Breast epithelium (tissue), 4 donors: ENCODE measurements at places on chromosomes 1 and 21.

DNA sequence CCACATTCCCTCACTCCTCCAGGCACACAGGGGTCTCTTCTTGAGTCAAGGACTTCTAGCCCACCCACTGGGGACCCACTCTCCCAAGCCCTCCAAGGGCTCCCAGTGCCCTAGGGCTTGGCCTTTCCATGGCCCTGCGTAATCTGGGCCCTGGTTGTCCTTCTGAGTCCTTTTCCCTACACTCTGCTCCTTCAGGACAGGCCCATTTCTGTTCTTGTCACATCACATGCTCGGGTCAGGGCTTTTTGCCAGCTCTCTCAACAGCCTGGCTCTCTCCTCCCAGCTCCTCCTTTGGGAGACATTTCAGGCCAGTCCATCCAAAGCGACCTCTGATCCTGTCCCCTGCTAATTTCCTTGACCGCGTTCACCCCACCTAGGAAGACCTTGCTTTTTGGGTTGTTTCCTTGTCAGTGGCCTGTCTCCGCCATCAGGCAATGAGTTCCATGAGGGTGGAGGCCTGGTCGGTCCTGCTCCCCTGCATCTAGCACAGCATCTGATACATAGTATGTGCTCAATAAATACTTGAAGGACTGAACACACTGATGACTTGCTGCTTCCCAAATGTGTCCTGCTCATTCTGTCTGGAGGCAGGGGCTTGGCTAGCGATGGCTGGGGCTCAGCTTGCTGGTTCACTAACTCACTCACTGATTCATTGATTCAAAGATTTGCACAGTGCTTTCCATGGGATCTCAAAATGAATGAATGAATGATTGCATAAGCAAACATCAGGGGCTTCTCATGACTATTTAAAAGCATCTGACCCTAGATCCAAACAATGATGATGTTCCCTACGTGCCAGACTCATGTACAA, 44.8 kb downstream of the DHRS3 start:
- no peaks in the 10 kb centered on the region for H3K27me3 ChIP-seq
- no peak overlapping the region for H3K4me3 ChIP-seq
- no peaks in the 10 kb centered on the region for H3K36me3 ChIP-seq

- DNase-seq = peak; percentile 95
- H3K27me3 ChIP-seq = no peaks in the 10 kb centered on the region
- H3K36me3 ChIP-seq = no peaks in the 10 kb centered on the region
These were observed 473 bp upstream of the LYST start for GRCh38 chr1:235866913-235867845.

GRCh38 chr1:166900987-166901386, 24.9 kb upstream of the TADA1 start:
- no peaks in the 10 kb centered on the region for H3K36me3 ChIP-seq
- no peak overlapping the region for H3K27ac ChIP-seq
- H3K4me3 ChIP-seq = no peak overlapping the region

DNA sequence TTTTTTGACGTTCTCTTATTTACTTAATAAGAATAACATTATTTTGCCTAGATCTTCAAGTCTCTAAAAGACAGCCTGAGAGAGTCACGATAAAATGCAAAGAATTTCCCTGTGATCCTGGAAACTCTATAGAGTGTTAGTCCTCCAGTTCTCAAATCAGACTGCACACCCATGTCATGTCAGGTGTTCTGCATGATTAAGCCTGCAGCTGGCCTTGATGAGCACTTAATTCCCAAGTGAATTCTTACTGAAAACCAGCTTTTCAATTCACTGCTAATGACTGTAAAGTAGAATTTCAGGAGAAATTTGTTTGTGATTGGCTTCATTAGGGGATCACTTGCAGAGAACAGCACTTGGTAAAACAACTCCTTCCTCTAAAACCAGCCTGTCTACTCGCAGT, 41.9 kb downstream of the CHML start:
- no peaks in the 10 kb centered on the region for H3K36me3 ChIP-seq
- H3K4me1 ChIP-seq = no peaks in the 10 kb centered on the region

DNA sequence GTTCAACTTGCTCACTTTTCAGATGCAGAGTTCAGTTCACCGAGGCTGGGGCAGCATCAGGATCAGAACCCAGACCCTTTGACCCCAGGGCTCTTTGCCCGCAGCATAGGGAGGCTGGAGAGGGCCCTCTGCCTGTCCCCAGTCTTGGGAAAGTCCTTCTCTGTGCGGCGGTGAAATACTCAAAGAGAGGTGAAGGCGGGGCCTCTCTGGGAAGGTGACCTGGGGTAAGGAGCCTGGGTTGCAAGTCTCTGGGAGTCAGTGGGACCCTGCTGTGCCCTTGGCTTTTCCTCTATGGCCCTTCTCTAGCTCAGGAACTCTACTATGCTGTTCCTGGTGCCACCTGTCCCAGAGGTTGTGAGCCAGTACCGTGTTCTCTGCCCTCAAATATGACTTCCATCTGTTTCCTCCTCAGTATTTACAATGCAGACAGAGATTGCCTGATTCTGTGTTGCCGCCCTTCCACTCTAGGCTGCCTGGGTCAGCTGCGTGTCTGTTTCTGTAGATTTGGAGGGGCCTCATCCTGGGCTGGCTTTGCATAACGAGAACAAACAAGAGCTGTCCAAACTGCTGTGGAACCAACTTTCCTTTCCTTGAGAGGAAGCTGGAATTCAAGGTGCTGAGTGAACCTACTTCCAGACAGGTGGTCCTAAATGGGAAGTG, 18.7 kb upstream of the ZBTB21 start:
- H3K4me1 ChIP-seq = peaks cover 3% of the 10 kb centered on the region
- H3K36me3 ChIP-seq = no peaks in the 10 kb centered on the region
- no peaks in the 10 kb centered on the region for H3K27me3 ChIP-seq
- H3K27ac ChIP-seq = no peak overlapping the region
- no peak for DNase-seq

- no peaks in the 10 kb centered on the region for H3K36me3 ChIP-seq
- H3K4me3 ChIP-seq = no peak overlapping the region
- DNase-seq = no peak
- H3K27ac ChIP-seq = no peak overlapping the region
- H3K27me3 ChIP-seq = no peaks in the 10 kb centered on the region
These were observed 580.2 kb downstream of the SMYD3 start for GRCh38 chr1:245926888-245927287.

GRCh38 chr1:98388441-98388840, 273.1 kb upstream of the SNX7 start:
- H3K36me3 ChIP-seq = no peaks in the 10 kb centered on the region
- no peaks in the 10 kb centered on the region for H3K27me3 ChIP-seq
- no peak for DNase-seq
- no peak overlapping the region for H3K4me3 ChIP-seq
- H3K4me1 ChIP-seq = no peaks in the 10 kb centered on the region
- no peak overlapping the region for H3K27ac ChIP-seq

DNA sequence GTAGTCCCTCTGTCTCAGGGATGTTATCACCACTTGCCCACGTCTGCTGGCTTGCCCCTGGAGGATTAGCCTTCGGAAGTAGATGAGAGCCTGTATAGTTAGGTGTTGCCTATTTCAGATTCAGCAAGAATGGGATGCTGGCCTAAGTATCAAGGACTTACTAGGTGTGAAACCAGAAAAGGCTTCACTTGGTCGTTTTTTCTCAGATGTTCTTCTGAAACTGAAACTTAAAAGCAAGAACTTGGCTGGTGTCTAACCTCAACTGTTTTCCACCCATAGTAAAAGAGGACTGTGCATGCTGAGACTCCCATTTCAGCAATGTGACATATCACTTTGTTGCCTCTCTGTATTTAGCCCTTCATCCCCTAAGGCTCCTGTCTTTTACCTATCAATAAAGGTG, 67.0 kb upstream of the LRRC53 start:
- no peaks in the 10 kb centered on the region for H3K4me1 ChIP-seq
- H3K4me3 ChIP-seq = no peak overlapping the region
- no peaks in the 10 kb centered on the region for H3K36me3 ChIP-seq
- H3K27ac ChIP-seq = no peak overlapping the region
- no peaks in the 10 kb centered on the region for H3K27me3 ChIP-seq

GRCh38 chr1:13735168-13735930, 35.4 kb downstream of the PRDM2 start:
- H3K4me3 ChIP-seq = no peak overlapping the region
- no peaks in the 10 kb centered on the region for H3K36me3 ChIP-seq
- H3K27me3 ChIP-seq = no peaks in the 10 kb centered on the region
- no peaks in the 10 kb centered on the region for H3K4me1 ChIP-seq
- H3K27ac ChIP-seq = no peak overlapping the region
- DNase-seq = no peak

DNA sequence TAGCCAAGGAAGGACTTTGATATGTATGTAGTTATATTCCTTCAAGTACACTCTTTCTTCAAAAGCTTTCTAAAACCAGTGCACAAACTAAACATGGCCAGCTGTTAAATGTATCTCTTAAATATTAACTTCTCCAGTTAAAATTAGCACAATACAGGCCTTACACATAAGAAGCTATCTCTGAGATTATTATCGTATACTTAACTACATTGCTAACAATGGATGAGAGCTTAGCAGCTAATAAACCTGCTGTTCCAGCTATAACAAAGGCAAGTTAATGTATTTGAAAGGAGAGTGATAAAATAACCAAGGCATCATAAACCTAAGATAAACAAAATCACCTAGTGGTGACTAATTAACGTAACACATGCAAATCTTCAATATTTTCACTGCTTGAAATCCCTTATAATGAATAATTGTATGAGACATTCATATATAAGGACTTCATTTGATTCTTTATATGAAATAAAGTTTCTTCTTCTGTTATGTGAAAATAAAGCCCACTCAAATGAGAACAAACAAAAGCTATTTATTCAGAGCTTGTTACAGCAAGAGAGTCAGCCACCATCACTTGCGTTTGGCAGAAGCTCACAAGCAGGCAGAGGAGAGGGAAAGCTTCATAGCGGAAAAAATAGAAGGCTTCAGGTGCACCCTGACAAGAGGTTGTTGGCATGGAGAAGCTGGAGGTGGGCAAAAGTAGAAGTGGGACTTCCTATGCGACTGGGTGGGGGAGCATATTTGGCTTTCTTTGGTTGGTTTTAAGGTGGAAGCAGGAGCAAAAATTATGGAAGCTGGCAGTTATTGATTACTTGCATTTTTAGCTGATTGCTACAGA, 274.1 kb upstream of the CHRM3 start:
- H3K4me1 ChIP-seq = no peaks in the 10 kb centered on the region
- H3K27ac ChIP-seq = no peak overlapping the region
- no peak overlapping the region for H3K4me3 ChIP-seq
- no peaks in the 10 kb centered on the region for H3K36me3 ChIP-seq
- no peak for DNase-seq

- no peaks in the 10 kb centered on the region for H3K36me3 ChIP-seq
- H3K4me1 ChIP-seq = no peaks in the 10 kb centered on the region
- no peak overlapping the region for H3K27ac ChIP-seq
- no peak for DNase-seq
These were observed 1121.7 kb upstream of the PRMT6 start for GRCh38 chr1:105934806-105935205.

DNA sequence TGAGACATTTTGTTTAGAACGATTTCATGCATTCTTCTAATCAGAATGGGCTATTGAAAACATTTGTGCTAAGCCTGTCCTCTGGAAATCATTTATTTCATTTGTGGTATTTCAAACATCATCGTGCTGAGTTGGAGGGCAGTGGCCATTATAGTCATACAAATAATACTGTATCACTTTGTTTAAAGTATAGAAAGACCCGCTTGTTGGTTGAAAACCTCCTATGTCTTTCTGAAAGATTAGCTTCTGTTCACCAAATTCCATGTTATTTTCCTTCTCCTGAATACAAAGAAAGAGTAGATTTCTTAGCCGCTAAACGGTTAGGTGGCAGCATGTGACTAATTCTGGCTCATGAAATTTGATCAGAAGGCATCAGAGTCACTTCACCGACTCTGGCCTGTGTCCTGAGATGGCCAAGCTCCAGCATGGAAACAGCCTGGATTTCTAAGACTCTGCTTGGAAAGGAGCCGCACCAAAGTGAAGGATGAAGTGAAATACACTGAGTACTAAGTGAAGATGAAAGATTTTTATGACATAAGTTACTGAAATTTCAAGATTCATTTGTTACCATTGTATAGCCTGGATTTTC, 355.1 kb downstream of the USP25 start:
- peak overlapping the region; percentile 15 for H3K4me3 ChIP-seq
- no peaks in the 10 kb centered on the region for H3K27me3 ChIP-seq
- no peaks in the 10 kb centered on the region for H3K36me3 ChIP-seq
- no peaks in the 10 kb centered on the region for H3K4me1 ChIP-seq

- peaks cover 20% of the 10 kb centered on the region for H3K4me1 ChIP-seq
- no peak overlapping the region for H3K27ac ChIP-seq
These were observed 2.1 kb upstream of the TNFRSF14 start for GRCh38 chr1:2553871-2554620.

- peak overlapping the region; percentile 94 for H3K27ac ChIP-seq
- H3K4me3 ChIP-seq = peak overlapping the region; percentile 73
- peaks cover 5% of the 10 kb centered on the region for H3K4me1 ChIP-seq
- no peak for DNase-seq
- H3K36me3 ChIP-seq = no peaks in the 10 kb centered on the region
These were observed 876 bp upstream of the NAV1 start for GRCh38 chr1:201537891-201538611.

- no peaks in the 10 kb centered on the region for H3K36me3 ChIP-seq
- no peaks in the 10 kb centered on the region for H3K4me1 ChIP-seq
- DNase-seq = no peak
- H3K27ac ChIP-seq = no peak overlapping the region
These were observed 46.9 kb upstream of the LHX8 start for GRCh38 chr1:75087278-75087677.

DNA sequence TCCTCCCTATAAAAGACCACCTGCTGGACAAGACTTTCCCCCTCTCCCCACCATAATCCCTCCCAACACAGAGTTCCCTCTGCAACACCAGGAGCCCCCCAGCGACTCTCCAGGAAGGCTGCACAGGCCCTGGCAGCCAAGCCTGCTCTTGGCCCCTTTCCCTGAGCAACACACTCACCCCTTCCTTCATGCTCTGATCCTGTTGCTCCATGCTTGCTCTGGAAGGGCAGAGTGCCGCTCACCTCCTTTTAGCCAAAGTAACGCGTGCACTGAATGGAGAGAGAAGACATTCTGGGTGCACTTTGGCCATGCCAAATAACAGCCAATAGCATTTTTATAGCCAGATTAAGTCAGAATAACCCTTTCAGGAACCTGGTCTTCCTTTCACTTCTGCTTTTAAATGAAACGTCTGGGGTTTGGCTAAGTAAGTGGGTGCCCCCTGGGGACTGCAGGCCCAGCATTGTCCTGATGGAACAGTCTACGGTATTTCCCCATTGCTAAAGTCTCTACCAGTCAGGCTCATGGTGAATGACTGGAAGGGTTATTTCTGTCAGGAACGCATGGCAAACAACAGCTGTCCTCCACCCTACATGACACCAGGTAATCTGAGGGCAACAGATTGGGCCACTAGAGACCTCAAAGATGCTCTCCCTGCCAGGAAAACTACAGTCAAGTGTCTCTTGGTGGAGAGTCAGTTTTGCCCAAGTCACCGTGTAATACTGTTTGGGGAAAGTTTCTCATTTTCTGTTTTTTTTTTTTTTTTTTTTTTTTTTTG, at the start of gene SLC2A5:
SLC2A5 (minus strand) TSS at position 310 of the 775 bp plus-strand sequence; CDS start at position 211, 99 bp downstream.
- H3K4me3 ChIP-seq = peak within 1 kb of the TSS; percentile 34
- H3K27me3 ChIP-seq = no peaks in the 10 kb centered on the region
- H3K4me1 ChIP-seq = no peaks in the 10 kb centered on the region
- peak within 1 kb of the TSS; percentile 75 for H3K27ac ChIP-seq
- H3K36me3 ChIP-seq = no peaks in the 10 kb centered on the region
